ENCODE measurements at places on chromosomes 11 and 22.

- peak; percentile 54 for DNase-seq
Observed at GRCh38 chr11:47152953-47153950, 23.4 kb downstream of the ARFGAP2 start.

DNA sequence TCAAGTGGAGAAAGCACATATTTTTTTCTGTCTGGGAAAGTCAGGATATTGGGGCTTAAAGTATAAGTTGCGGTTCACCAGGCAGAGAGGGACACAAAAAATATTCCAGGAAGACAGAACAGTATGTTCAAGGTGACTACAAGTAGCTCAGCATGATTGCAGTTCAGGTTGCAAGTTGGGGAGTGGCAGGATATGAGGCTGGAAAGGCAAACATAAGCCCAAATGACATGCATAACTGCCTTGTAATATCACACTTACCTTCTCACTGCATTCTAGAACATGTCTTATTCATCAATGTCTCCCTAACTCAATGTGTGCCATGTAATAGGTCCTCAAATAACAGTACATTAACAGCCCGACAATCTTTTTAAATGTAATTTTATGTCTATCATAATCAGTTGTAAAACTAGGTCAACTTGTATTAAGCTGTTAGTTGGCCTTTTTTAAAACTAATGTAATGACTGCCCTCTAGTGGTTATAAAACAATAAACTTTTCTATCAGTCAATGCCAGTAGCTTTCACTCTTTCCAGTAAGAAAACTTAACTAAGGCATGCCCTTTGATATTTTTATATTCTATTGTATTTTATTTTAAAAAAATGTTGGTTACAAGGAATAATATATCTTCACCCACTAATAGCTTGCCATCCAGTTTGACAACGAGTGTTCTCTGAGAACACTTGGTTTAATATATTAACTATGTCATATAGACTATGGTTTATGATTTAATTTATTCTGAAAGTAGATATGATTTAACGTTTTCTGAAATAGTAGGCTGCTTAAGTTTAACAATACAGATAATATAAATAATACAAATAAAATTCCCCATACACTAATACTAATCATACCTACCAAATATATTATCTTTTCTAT, 39.4 kb upstream of the CFAP300 start:
- DNase-seq: peak; percentile 37

DNA sequence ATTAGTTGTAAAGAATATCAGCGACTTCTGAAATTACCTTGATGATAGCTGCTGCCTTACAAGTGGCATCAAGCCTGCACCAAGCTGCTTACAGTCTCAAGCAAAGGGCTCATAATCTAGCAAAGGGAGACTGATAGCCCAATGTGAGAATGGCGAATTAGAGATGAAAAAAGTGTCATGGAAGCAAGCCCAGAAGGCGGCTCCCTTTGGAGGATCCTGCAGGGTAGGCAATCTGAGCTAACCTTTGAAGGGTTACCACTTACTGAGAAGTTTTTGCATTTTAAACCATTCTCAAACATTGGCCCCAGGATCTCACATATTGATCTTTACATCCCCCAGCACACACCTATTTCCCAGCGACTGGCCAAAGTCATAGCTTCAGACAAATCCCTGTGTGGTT, 18.5 kb downstream of the GAB2 start:
- DNase-seq: no peak

GRCh38 chr22:44929359-44930015, 80.3 kb downstream of the PHF21B start:
- DNase-seq: no peak

DNA sequence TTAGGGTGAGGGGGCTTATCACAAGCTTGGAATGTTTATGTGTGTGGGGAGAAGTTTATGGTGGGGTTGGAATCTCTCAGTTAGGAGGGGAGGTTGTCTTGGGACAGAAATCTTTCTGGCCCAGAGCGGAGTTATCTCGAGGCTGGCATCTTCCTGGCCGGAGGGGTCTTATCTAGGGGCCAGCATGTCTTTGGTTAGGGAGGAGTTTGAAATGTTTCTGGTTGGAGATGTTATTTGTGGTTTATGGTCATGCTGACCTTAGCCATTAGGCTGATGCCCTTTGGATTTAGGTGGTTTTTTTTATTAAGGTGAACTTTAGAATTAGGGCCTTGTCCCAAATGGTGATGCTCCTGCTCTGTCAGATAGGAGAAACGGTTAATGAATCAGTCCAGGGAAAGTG, 7.9 kb upstream of the RBMXL2 start:
- DNase-seq: no peak

DNA sequence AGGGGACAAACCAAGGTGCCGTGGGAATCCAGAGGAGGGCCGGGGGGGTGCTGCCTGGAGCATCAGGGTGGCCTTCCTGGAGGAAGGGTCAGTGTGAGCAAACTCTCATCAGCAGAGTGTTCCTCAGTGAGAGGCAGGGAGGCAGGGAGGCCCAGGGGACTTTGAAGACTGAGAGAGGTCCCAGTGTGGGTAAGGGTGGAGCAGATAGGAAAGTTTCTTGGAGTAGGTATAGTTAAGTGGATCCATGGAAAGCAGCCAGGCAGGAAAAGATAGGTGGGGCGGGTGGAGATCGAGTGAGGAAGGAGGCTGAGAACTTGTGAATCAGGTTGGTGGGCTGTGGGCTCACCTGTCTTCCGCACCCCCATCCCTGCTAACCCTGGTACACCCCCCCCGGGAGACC, 9.3 kb downstream of the UPK3A start:
- no peak for DNase-seq

DNA sequence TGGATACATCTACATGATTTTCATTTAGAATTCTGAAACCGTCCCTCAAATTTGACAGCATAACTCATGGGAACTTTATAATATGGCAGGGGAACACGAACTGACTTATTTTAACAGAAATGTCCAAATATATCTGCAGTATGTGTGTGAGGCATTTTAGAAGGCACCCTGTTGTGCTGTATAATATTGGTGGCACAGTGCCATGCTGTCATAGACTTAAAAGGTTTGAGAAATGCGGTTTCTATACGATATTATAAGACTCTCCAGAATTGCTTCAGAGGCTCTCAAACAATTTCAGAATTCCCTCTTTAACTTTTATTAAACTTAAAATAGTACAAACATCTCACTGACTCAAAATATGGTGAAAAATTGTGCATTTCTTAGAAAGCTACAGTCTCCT, 181.6 kb downstream of the MSANTD4 start:
- no peak for DNase-seq

DNA sequence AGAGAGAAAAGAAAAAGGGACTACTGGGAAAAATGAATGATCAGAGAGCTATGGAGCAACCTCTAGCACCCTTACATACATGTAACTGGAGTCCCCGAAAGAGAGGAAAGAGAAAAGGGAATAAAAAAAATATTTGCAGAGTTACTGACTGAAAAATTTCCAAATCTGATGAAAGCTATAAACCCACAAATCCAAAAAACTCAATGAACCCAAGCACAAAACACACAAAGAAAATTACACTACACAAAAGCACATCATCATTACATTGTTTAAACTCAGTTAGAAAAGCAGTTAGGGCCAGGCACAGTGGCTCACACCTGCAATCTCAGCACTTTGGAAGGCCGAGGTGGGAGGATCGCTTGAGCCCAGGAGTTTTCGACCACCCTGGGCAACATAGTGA, 6.7 kb downstream of the VPS37C start:
- no peak for DNase-seq

GRCh38 chr22:49525360-49525759, 302.3 kb downstream of the BRD1 start:
- DNase-seq: no peak

DNA sequence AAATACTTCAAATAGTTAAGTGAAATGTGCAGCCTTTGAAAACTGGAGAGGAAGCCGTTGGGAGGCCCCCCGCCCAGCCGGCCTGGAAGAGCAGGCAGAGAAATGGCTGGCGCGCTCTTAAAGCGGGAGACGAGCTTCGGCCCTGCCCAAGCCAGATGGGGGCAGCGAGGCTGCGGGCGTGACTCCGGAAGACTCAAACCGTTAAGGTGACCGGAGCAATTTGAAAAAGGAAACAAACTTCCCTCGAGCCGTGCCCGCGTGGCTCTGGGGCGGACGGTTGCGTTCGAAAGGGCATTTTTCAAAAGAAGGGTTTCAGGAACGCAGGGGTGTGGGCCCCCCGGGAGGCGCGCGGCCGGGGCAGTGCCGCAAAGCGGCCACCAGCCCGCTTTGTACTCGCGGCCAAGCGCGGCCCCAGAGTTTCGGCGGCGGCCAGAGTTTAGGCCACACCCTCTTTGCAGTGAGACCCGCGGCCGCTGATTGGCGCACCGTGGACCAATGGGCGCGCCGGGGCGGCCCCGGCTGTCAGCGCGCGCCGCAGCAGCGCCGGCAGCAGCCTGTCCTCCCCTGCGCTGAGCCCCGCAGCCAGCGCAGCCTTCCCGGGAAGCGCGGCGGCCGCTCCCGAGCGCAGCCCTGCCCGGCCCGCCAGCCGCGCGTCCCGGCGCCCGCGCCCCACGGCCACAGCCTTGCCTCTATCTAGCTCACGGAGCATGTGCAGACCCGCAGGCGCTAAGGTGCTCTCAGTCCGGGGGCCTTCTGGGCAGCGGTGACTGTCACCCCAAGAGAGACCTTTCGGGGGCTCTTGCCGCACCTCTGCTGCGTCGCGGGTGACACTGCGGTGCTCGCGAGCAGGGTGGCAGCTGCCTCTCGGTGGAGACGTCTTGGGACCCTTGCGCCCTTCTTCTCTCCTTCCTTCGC, at the start of gene NAV2:
Gene NAV2, plus strand, starts transcription at position 557 of the 915 bp plus-strand sequence. CDS start 859 bp downstream, outside the sequence.
- peak; percentile 78 for DNase-seq

- no peak for DNase-seq
Observed at GRCh38 chr11:47987781-47988180, 7.4 kb downstream of the PTPRJ start.

- DNase-seq: no peak
Observed at GRCh38 chr22:31139066-31139465, 1.2 kb downstream of the PLA2G3 start.

- DNase-seq: peak; percentile 40
Observed at GRCh38 chr11:1335811-1336761, 26.7 kb upstream of the TOLLIP start.

DNA sequence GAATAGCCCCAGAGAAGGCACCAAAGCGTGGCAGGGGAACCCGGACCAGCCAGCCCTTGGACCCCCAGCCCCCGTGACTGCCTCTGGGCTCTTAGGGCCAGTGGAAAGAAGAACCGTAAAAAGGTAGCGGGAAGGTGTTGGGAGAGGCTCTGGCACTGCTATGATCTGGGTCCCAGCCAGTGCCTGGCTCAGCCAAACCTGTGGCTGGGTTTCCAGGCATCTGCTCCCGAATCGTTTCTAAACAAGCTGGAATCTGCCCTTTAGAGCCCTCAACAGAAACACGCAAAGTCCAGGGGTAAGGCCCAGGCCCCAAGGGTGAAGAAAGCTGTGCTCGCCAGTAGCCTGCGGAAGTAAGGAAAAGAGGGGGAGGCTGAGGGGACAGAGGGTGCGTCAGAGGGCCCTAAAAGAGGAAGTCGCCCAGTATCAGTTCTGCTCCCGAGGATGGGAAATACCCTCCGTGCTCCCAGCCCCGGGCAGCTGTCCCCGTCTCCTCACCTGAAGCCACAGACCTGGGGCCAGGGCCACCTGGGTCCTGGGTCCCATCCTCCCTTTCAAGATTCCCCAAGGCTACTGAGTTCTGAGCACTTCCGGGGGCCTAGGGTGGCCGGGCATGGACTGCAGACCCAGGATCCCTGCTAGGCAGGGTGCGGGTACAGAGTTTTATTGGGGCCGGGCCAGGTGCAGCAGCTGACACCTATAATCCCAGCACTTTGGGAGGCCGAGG, 24.7 kb downstream of the IL10RA start:
- no peak for DNase-seq

Measured in activated CD4-positive, alpha-beta T cell treated with anti-CD3 and anti-CD28 coated beads, Interleukin-2, amount 50 U/mL, for 16 hours (primary cell).